ENCODE measurements at places on chromosomes 5 and 9.

DNA sequence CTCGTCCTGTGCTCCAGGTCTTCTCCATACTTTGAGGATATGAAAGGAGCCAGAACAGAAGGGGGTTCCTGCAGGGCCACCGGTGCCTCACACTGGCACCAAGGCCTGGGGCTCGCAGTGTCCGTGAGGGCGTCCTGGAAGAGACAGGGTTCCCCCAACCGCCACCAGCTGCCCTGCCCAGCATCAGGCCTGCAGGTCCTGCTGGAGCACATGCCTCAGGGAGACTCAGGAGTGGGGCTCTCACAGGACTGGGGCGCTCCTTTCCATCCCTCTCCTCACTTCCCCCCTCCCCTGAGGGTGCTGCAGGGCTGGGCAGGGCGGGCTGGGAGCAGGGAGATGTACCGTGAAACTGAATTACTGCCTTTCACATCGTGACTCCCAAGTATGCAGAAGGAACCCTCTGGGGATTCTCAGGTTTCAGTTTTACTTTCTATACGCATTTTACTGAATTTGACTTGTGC lies 31.7 kb downstream of the CEP72 start:
- H3K36me3 ChIP-seq, result peaks cover 20% of the 10 kb centered on the region
- DNase-seq, result no peak
- H3K4me3 ChIP-seq, result no peak overlapping the region
- H3K27me3 ChIP-seq, result no peaks in the 10 kb centered on the region

DNA sequence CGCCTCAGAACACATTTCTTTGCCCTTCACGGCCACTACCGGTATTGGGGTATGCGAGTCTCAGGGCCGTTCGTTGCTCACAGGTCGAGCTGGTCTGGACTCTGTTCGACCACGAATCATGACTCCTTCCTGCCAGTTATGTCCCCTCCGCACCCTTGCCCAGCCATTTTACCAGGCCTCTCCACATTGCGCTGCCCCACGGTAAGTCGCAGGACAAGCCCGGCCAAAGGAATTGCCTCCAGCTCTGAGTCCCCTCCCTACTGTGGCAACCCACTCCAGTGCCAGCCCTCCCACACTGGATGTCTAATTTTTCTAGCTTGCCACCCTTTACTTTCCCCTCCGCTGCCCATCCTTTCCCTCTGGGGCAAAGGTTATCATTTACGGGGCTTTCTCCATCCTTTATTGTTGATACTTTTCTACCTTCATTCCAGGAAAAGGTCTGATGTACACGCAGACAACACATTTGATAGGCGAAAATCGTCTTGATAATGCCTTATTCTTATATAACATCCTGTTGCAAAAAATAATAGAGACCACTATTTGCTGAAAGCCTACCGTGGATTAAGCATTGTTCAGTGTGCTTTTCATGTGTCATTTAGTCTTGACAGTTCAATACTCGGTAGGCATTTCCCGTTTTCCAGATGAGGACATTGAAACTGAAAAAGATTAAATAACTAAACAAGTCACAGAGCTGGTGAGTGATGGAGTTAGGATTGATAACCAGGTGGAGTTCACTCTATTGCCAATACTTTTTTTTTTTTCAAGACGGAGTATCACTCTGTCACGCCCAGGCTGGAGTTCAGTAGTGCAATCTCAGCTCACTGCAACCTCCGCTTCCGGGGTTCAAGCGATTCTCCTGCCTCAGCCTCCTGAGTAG lies 958 bp upstream of the HSPA5 start:
- peaks cover 8% of the 10 kb centered on the region for H3K36me3 ChIP-seq
- no peak for DNase-seq
- H3K4me1 ChIP-seq, result peaks cover 1% of the 10 kb centered on the region

DNA sequence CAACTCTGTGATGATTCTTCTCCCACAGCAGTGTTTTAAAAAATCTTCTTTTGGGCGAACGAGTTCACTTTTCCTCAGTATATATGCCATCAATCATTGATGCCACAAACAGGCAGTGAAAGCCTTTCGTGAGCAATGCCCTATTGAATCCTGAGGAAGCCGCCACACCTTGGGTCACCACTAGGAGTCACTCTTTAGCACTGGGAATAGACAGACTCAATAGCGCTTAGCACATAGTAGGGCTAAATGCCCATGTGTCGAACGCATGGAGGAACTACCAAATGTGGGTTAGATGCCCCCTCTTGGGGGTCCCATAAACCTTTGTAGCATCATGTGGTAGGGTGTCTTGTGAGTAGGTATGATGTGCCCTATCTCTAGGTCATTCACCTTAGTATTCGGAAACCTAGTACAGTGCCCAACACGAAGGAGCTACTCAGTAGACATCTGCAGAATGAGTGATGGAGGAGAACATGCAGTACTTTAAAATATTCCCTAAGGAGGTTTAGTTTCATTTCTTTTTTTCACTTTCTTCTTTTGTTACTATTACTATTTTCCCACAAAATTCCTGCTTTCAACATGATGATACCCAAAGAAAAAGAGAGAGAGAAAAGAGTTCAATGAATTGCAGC lies 603.7 kb downstream of the BNC2 start:
- DNase-seq, result peak; percentile 63
- H3K4me1 ChIP-seq, result no peaks in the 10 kb centered on the region
- H3K27me3 ChIP-seq, result no peaks in the 10 kb centered on the region
- H3K36me3 ChIP-seq, result no peaks in the 10 kb centered on the region

GRCh38 chr5:176596689-176597416 lies 13.1 kb downstream of the GPRIN1 start:
- H3K4me3 ChIP-seq, result no peak overlapping the region
- no peaks in the 10 kb centered on the region for H3K27me3 ChIP-seq
- H3K36me3 ChIP-seq, result no peaks in the 10 kb centered on the region
- H3K27ac ChIP-seq, result no peak overlapping the region

DNA sequence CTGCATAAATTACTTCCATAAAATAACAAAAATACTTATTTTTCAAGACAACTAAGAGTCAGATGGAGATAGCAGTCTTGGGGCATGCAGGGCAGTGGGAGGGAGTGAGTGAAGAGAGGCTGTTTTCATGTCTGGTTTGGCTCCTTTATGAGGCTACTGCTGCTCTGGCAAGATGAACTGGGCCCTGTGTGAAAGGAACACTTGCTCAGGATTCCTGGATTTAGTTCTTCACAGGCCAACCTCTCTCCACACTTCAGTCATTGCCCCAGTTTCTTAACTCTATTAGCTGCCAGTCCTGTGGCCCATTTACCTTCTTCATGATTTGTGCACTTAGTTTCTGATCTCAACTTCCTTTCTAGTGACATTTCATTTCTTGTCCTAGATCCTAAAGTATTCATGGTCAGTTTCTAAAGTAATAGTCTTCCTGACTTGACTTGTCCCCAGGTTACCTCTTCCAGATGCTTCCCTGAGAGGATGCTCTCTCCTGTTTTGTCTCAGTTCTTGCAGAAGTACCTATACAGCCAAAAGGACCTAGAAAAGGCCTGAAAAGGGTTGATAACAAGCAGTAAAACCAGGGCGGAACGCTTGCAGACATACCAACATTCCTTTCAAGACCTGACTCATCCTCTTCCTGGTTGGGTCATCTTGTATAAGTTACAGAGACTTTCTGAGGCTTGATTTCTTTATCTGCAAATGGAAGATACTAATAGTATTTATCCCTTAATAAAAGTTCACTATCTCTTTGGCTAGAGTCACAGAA lies 77.0 kb upstream of the ZFAND5 start:
- peak; percentile 92 for DNase-seq
- no peaks in the 10 kb centered on the region for H3K36me3 ChIP-seq
- H3K4me1 ChIP-seq, result no peaks in the 10 kb centered on the region
- peak overlapping the region; percentile 11 for H3K27ac ChIP-seq
- no peaks in the 10 kb centered on the region for H3K27me3 ChIP-seq
- no peak overlapping the region for H3K4me3 ChIP-seq

DNA sequence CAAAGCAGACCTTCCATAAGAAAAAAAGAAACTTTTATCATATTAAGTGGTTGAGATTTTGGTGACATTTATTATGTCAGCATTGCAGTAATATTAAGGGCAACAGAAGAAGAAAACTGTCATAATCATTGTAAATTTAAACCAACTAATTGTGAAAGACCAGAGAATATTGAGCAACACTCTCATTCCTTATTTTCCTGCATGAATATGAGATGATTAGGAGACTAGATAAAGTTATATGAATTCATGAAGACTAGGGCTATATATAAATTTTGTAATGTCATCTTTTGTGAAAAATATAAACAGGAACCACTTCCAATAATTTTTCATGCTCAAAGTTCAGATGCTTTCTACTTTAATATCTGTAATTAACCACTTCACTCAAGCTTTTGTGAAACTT lies 974.5 kb upstream of the CDH10 start:
- no peaks in the 10 kb centered on the region for H3K4me1 ChIP-seq
- no peaks in the 10 kb centered on the region for H3K27me3 ChIP-seq
- H3K27ac ChIP-seq, result no peak overlapping the region
- no peak overlapping the region for H3K4me3 ChIP-seq

GRCh38 chr5:152389208-152389849 lies 15.8 kb downstream of the NMUR2 start:
- H3K36me3 ChIP-seq, result no peaks in the 10 kb centered on the region
- no peak overlapping the region for H3K27ac ChIP-seq
- no peaks in the 10 kb centered on the region for H3K4me1 ChIP-seq
- no peak overlapping the region for H3K4me3 ChIP-seq
- no peaks in the 10 kb centered on the region for H3K27me3 ChIP-seq
- DNase-seq, result no peak

DNA sequence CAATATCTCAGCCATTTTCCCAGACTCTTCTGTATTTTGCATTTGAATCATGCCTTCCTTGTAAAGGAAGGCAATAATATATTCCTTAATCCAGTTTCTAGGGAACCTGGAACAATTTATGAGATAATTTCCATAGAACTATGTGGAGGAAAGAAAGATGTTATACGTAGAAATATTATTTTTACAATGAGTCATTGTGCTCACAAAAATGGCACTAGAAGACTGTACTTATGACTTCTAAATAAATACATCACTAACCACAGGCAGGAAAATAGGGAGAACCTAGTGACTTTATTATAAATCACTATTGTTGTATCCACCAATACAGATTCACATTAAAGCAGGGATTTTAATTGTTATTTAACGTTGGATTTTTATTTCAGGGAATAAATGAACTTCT lies 87.6 kb downstream of the FBXO38 start:
- no peaks in the 10 kb centered on the region for H3K36me3 ChIP-seq
- no peak overlapping the region for H3K27ac ChIP-seq
- no peaks in the 10 kb centered on the region for H3K27me3 ChIP-seq
- DNase-seq, result no peak
- no peaks in the 10 kb centered on the region for H3K4me1 ChIP-seq
- no peak overlapping the region for H3K4me3 ChIP-seq

DNA sequence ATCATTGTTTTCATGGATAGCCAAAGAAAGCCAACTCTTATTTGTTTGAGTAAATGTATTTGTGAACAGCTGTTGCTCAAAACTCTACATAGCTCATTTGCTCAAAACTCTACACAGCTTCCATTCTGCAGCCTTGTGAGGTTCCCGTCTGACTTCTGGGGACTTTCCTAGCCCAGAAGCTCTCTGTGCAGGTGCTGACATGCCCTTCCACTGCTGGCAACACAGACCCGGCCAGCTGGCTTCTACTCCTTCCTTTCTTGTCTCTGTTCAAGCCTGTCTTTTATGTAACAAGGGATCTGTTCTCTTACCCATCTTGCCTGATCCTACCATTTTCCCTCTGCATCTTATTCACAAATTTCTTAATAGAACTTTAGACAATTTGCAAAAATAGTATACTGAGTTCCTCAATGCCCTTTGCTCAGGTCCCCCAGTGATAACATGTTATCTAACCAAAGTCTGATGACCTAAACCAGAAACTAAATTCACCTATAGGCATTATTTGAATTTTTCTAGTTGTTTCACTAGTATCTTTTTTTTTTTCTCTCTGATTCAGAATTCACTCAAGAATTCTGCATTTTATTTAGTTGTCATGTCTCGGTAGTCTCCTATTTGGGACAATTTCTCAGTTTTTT lies 556.5 kb upstream of the SEMA6A start:
- no peak overlapping the region for H3K4me3 ChIP-seq
- no peaks in the 10 kb centered on the region for H3K4me1 ChIP-seq
- H3K27me3 ChIP-seq, result no peaks in the 10 kb centered on the region
- no peaks in the 10 kb centered on the region for H3K36me3 ChIP-seq
- H3K27ac ChIP-seq, result no peak overlapping the region
- no peak for DNase-seq

- no peak overlapping the region for H3K4me3 ChIP-seq
- no peaks in the 10 kb centered on the region for H3K4me1 ChIP-seq
- DNase-seq, result no peak
Observed at GRCh38 chr5:137602721-137603273, 103.7 kb upstream of the SPOCK1 start.

GRCh38 chr9:83477571-83477970 lies 60.6 kb downstream of the FRMD3 start:
- H3K4me3 ChIP-seq, result no peak overlapping the region
- H3K4me1 ChIP-seq, result no peaks in the 10 kb centered on the region
- no peak for DNase-seq

- H3K36me3 ChIP-seq, result no peaks in the 10 kb centered on the region
- H3K4me3 ChIP-seq, result no peak overlapping the region
- no peak for DNase-seq
- H3K4me1 ChIP-seq, result no peaks in the 10 kb centered on the region
Observed at GRCh38 chr9:111516061-111516465, 8.9 kb upstream of the ZNF483 start.

GRCh38 chr9:752201-752600 lies 89.3 kb upstream of the DMRT1 start:
- H3K36me3 ChIP-seq, result no peaks in the 10 kb centered on the region
- no peak overlapping the region for H3K27ac ChIP-seq
- no peak overlapping the region for H3K4me3 ChIP-seq
- H3K27me3 ChIP-seq, result no peaks in the 10 kb centered on the region
- peaks cover 5% of the 10 kb centered on the region for H3K4me1 ChIP-seq

- no peaks in the 10 kb centered on the region for H3K27me3 ChIP-seq
- no peaks in the 10 kb centered on the region for H3K36me3 ChIP-seq
- no peak overlapping the region for H3K4me3 ChIP-seq
- no peaks in the 10 kb centered on the region for H3K4me1 ChIP-seq
Observed at GRCh38 chr9:110207071-110207641, 803 bp downstream of the C9orf152 start.

- DNase-seq, result no peak
- peaks cover 12% of the 10 kb centered on the region for H3K4me1 ChIP-seq
- peak overlapping the region; percentile 7 for H3K27ac ChIP-seq
- H3K4me3 ChIP-seq, result no peak overlapping the region
Observed at GRCh38 chr9:133557581-133557980, 23.1 kb downstream of the ADAMTSL2 start.

DNA sequence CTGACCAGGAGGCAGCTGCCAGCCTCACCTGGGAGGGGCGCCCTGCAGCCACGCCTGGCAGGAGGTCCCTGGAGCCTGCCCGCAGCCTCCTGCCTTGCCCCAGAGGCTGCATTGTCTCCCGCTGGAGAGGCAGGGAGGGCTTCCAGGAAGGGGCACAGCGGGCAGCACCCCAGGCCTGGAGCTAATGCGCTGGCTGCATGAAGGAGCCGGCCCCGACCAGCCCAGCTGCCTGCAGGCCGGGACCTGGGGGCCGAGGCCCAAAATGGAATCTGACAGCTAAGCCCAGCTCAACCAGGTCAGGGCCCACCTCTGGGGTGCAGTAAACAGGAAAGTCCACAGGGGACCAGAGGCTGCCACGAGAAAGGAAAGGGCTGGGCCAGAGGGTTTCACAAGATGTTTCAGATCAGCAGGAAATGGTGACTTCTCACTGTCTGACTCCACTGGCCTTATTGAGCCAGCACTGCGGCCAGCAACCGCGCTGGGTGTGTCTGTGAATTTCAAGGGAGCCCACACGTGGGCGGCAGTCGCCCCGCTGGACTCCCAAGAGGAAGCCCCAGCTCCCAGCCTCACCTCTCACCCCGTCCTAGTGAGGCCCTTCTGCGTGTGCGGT lies 18.6 kb upstream of the NOTCH1 start:
- peak; percentile 62 for DNase-seq
- H3K27ac ChIP-seq, result no peak overlapping the region
- H3K4me3 ChIP-seq, result no peak overlapping the region
- peaks cover 16% of the 10 kb centered on the region for H3K4me1 ChIP-seq
- no peaks in the 10 kb centered on the region for H3K27me3 ChIP-seq
- no peaks in the 10 kb centered on the region for H3K36me3 ChIP-seq
